CD8-positive, alpha-beta T cell (primary cell): ENCODE measurements at places on chromosomes 7 and 10.
A peak's percentile ranks its signal among the peaks of the same experiment; 100 is the strongest.

- DNase-seq = peak; percentile 47
These were observed 11.0 kb upstream of the TRIM8 start for GRCh38 chr10:102633287-102633686.

- DNase-seq = no peak
These were observed 5.6 kb downstream of the TMEM120A start for GRCh38 chr7:75988568-75989499.

DNA sequence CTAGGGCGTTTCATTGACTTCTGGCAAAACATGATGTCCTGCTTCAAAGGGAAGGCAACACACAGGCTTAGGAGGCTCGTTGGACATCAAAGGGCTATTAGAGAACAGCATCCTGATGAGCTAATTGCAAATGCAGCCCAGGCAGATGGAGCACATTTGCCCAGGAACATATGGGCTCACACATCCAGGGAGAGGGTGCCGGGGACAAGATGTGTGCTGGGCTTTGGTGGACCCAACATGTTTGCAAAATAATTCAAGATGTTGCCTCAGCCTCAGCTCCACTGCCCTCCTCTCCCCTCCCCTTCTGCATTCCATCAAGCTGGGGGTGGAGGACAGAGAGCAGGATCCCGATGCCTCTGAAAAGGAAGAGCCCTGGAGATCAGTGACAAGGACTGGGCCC lies 217.1 kb upstream of the ZMIZ1 start:
- no peak for DNase-seq

GRCh38 chr7:83629117-83629880 lies 19.6 kb downstream of the SEMA3E start:
- DNase-seq = no peak

GRCh38 chr10:107433605-107434004 lies 269.1 kb upstream of the SORCS1 start:
- DNase-seq = no peak

GRCh38 chr10:47454008-47454779 lies 29.7 kb downstream of the ANXA8 start:
- DNase-seq = no peak

DNA sequence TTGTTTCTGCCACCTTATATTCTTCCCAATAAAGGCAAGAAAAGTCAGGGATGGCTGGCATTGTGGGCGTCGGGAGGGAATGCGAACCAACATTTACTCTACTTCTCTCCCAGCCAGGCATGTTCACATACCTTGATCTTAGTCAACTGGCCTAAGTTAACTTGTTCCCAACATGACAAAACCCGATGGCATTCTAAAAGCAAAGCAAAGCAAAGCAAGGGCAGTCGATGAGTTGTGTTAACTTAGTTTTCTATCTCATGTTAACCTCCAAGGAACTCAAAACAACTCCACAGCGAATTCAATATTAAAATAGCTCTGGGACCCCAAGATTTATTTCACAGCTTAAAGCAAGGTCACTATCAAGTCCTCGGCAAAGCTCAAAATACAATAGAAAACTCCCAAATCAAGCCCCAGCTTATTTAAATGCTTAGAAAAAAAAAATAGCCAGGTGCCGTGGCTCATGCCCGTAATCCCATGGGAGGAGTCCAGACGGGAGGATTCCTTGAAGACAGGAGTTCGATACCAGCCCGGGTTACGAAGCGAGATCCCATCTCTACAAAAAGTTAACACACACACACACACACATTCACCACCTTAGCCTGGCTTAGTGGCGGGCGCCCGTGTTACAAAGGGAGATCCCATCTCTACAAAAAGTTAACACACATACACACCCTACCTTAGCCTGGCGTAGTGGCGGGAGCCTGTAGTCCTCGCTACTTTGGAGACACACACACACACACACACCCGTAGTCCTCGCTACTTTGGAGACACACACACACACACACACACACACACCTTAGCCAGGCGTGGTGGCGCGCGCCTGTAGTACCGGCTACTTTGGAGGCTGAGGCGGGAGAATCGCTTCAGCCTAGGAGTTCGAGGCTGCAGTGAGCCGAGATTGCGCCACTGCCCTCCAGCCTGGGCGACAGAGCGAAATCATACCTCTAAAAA lies 901 bp upstream of the CCNY start:
- peak; percentile 16 for DNase-seq

- DNase-seq = no peak
These were observed 12.9 kb upstream of the INPP5A start for GRCh38 chr10:132524443-132525285.

GRCh38 chr7:100406767-100407166 lies 21.7 kb downstream of the ZCWPW1 start:
- DNase-seq = no peak

DNA sequence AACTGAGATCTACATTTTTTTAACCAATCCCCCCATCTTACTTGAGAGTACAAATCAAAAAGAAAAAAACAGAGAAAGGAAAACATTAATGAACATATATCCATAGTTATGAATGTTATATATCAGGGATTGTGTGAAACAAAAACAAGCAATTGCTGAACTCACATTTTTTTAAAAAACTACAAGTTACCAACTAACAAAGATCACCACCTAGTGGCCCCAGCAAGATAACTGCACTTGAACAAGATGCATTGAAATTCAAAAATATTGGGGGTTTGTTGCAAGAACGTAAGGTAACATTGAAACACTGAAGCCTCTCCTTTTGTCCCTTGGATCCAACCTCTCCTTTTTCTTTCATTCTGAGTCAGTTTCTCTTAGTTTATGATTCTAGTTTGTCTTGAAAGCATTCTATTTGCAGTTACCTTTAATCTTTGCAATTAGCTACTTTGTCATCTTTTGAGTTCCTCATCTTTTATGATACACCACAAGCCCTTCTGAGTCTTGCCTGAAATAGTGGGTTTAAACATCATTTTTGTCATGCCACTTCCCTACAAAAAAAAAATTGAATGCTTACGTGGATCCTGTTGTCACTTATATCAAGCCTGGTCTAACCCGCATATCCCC lies 87.3 kb upstream of the TES start:
- DNase-seq = no peak

- no peak for DNase-seq
These were observed 4.1 kb downstream of the MINPP1 start for GRCh38 chr10:87508837-87509236.

DNA sequence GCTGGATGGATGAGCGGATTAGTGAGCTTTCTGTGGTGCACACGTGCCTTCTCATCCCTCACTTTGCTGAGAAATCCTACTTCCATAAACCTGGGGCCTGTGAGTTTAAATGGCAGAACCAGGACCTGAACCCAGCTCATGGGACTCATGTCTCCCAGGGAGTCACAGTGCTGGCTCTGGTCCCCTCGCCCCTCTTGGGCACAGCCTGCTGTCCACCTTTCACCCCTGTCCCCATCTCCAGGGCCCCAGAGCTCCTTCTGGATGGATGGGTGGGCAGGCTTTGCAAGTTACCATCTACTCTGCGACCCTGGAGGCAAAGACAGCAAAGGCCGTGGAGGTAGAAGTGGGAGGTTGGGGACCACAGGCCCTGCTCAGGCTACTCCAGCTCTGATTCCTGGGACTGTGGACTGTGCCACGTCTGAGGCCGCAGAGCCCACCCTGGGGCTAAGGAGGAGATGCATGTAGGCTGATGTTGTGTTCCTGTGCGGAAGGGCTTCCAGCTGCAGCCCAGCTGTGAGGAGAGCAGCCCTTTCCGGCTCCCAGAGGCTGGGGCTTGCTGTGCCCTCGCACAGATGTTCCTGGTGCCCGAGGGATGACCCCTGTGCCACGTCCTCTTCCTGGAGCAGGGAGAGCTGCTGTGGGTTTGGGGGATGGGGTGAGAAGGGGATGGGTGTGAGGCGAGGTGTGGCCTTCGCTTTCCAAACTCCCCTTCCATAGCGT lies 40.3 kb downstream of the PRF1 start:
- DNase-seq = no peak

GRCh38 chr10:93065675-93066543 lies 5.3 kb downstream of the CYP26C1 start:
- no peak for DNase-seq

DNA sequence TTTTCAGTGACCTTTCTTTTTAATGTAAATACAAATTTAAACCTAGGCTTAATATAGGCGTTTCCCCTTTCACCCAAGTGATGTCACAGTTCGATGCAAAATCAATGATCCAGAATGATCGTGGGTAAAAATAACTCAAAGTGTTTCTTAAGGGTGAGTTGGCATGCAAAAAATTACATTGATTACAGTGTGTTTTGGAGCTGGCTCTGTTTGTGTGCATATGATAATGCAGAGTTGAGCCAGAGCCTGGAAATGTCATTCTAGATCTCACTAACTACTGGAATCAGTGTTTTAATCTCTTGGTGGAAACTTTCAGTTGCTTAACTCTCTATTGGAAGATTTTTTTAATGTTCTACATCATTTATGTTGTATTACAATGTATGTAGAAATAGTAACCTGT lies 72.5 kb upstream of the MXI1 start:
- DNase-seq = no peak

DNA sequence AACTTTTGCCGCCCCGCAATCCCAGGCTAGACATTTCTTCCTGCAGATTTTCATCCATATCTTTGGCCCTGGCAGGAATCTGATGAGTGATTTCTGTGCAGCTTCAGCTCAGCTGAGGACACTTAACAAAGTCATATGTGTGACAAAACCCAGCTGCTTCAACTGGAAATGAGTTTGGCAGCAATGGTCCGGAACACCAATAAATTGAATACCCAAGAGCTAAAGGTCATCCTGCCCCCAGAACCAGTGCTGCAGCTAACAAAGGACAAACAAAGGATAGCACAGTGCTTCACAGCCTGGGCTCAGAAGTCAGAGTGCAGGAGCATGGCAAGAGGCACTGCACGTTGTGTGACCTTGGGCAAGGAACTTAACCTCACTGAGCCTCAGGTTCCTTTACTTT lies 40.0 kb upstream of the TRIL start:
- DNase-seq = no peak
